ENCODE measurements at places on chromosomes 5 and 9. TPM values are rescaled to one million over a fixed set of nuclear protein-coding genes. Genes with fewer than 3 reads are reported as not detected.

CCDC171 gene
- 0.46 TPM for total RNA-seq

- no peak overlapping the region for H3K4me3 ChIP-seq
- no peak for DNase-seq
- H3K27me3 ChIP-seq, result no peaks in the 10 kb centered on the region
- H3K4me1 ChIP-seq, result no peaks in the 10 kb centered on the region
Measured at GRCh38 chr5:176481711-176482110, 33.5 kb downstream of the FAF2 start.

- no peak overlapping the region for H3K4me3 ChIP-seq
- no peaks in the 10 kb centered on the region for H3K27me3 ChIP-seq
- no peaks in the 10 kb centered on the region for H3K36me3 ChIP-seq
- DNase-seq, result no peak
- peaks cover 7% of the 10 kb centered on the region for H3K4me1 ChIP-seq
Measured at GRCh38 chr9:83238871-83239640, 176.1 kb upstream of the RASEF start.

- H3K4me3 ChIP-seq, result no peak overlapping the region
- no peaks in the 10 kb centered on the region for H3K27me3 ChIP-seq
- no peak for DNase-seq
- H3K36me3 ChIP-seq, result no peaks in the 10 kb centered on the region
Measured at GRCh38 chr9:97484134-97484533, 17.3 kb upstream of the TMOD1 start.

GRCh38 chr5:116382032-116382873 is 192.4 kb downstream of the SEMA6A start:
- H3K4me3 ChIP-seq, result no peak overlapping the region
- no peaks in the 10 kb centered on the region for H3K36me3 ChIP-seq
- no peak for DNase-seq
- H3K27ac ChIP-seq, result no peak overlapping the region

GRCh38 chr5:82641331-82642003 is 363.3 kb upstream of the RPS23 start:
- H3K36me3 ChIP-seq, result no peaks in the 10 kb centered on the region
- H3K4me3 ChIP-seq, result no peak overlapping the region
- no peaks in the 10 kb centered on the region for H3K27me3 ChIP-seq
- H3K4me1 ChIP-seq, result no peaks in the 10 kb centered on the region
- H3K27ac ChIP-seq, result no peak overlapping the region

GRCh38 chr5:92320446-92320845 is 937.3 kb upstream of the ARRDC3 start:
- H3K36me3 ChIP-seq, result no peaks in the 10 kb centered on the region
- no peak overlapping the region for H3K4me3 ChIP-seq
- no peaks in the 10 kb centered on the region for H3K27me3 ChIP-seq
- H3K4me1 ChIP-seq, result no peaks in the 10 kb centered on the region

OLFM1 gene
- total RNA-seq, result 1.2 TPM

LCNL1 gene
- not detected for total RNA-seq

- peaks cover 20% of the 10 kb centered on the region for H3K4me1 ChIP-seq
- H3K36me3 ChIP-seq, result no peaks in the 10 kb centered on the region
- no peak overlapping the region for H3K27ac ChIP-seq
- DNase-seq, result no peak
- no peaks in the 10 kb centered on the region for H3K27me3 ChIP-seq
Measured at GRCh38 chr5:107538805-107539445, 131.8 kb downstream of the EFNA5 start.

DNA sequence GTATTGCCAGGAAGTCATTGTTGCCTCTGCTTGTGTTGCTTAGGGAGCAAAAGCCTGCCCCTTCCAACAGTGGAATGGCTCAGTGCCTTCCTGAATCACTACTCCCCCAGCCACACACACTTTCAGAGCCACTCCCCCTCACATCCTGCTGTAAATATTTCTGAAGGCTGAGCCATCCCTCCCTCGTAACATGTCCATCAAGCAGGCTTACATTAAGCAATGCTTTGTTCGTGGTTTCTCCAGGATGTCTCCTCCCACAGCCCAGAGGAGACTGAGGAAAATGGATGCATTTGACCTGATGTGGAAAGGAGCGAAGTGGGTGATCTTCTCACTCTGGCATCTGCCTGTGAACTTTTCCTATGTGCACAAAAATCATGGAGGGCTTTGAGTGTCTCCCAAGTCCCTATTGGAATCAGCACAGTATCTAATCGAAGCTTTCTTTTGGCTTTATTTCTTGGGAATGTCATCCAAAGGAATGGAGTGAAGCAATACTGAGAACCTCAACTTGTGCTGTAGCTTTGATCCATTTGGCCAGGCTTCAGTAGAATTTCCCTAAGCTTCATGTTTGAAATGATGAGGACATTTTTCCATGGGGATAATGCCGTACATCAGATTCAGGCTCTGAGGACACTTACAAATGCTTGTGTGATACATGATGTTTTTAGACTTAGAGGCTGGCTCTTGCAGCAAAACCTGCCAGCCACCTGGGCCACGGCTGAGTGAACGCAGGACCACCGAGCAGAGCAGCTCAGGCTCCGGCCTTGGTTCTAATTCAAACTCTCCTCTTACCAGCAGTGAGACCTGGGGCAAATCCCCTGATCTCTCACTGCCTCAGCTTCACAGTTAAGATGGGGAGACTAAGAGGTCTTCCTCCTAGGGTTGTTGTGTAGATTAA is 389.1 kb downstream of the ENC1 start:
- H3K36me3 ChIP-seq, result no peaks in the 10 kb centered on the region
- H3K4me3 ChIP-seq, result no peak overlapping the region
- no peaks in the 10 kb centered on the region for H3K4me1 ChIP-seq
- no peak overlapping the region for H3K27ac ChIP-seq
- no peaks in the 10 kb centered on the region for H3K27me3 ChIP-seq

- no peak for DNase-seq
- H3K4me1 ChIP-seq, result no peaks in the 10 kb centered on the region
- H3K4me3 ChIP-seq, result no peak overlapping the region
- no peaks in the 10 kb centered on the region for H3K36me3 ChIP-seq
- no peaks in the 10 kb centered on the region for H3K27me3 ChIP-seq
- no peak overlapping the region for H3K27ac ChIP-seq
Measured at GRCh38 chr5:116455061-116455460, 119.6 kb downstream of the SEMA6A start.

- H3K36me3 ChIP-seq, result no peaks in the 10 kb centered on the region
- no peak overlapping the region for H3K4me3 ChIP-seq
- no peaks in the 10 kb centered on the region for H3K4me1 ChIP-seq
- no peak for DNase-seq
- no peaks in the 10 kb centered on the region for H3K27me3 ChIP-seq
Measured at GRCh38 chr9:91825422-91825821, 124.6 kb downstream of the ROR2 start.

DNA sequence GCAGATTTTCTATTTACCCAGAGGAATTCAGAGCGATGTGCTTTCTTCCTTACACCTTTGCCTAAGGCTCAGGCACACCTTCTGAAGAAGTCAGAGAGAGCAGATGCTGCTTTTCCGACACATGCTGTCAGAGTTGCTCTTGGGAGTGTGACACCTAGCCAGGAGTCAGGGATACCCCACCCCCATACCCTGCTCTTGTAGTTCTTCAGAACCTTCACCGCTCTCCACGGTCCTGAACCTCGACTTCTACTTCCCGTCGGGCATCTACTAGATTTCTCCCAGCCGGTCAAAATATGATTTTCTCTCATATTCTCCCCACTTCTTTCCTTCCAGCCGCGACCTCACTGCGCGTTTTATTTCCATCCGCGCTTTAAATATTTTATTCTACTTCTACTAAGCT is 1.7 kb downstream of the GRIN3A start:
- H3K27me3 ChIP-seq, result no peaks in the 10 kb centered on the region
- H3K36me3 ChIP-seq, result no peaks in the 10 kb centered on the region
- no peak overlapping the region for H3K4me3 ChIP-seq
- DNase-seq, result no peak
- H3K27ac ChIP-seq, result no peak overlapping the region
- no peaks in the 10 kb centered on the region for H3K4me1 ChIP-seq

- H3K36me3 ChIP-seq, result peaks cover 32% of the 10 kb centered on the region
- H3K27ac ChIP-seq, result peak overlapping the region; percentile 98
- H3K4me3 ChIP-seq, result no peak overlapping the region
- DNase-seq, result no peak
- H3K4me1 ChIP-seq, result peaks cover 88% of the 10 kb centered on the region
Measured at GRCh38 chr9:127793093-127793708, 7.4 kb downstream of the CDK9 start.

ALDH7A1 gene
- total RNA-seq, result 142 TPM

DNA sequence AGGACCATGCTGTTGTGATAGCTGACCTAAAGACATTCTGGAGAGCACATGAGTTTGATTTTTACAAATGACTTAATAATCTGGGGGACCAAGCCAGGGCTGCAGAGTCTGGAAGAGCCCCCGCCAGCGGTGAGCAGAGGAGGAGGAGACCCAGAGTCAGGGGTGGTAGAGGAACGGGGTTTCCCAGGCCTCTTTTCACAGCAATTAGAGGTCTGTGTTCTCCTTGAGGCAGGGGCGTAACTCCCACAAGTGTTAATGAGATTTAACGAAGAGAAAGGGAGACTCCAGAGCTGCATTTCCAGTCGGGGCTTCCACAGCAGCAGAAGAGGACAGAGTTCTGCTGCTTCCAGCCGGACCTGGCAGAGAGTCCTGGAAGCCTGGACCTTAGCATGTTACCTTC is 137.9 kb upstream of the SLC24A2 start:
- H3K27me3 ChIP-seq, result no peaks in the 10 kb centered on the region
- H3K36me3 ChIP-seq, result no peaks in the 10 kb centered on the region
- DNase-seq, result no peak
- no peak overlapping the region for H3K4me3 ChIP-seq

DNA sequence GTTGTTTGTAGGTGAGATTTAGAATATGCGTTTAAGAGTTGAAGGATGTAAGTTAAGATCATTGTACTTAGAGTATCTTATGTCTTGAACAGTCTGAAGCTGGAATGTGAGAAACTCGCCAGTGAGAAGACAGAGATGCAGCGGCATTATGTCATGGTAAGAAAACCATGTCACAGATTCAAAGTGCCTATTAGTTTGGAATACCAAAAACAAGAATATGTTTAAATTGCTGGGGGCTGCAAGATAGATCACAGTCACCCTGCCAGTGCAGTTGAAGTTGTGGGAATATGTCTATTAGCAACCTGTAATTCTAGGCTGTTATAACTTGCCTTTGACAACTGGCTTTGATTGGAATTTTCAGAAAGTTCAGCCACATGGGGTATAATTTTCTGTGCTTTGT is 3.0 kb downstream of the TLE4 start:
- H3K4me3 ChIP-seq, result no peak overlapping the region
- H3K27me3 ChIP-seq, result no peaks in the 10 kb centered on the region
- no peak overlapping the region for H3K27ac ChIP-seq
- no peaks in the 10 kb centered on the region for H3K4me1 ChIP-seq
- no peak for DNase-seq

NUTM2G gene
- total RNA-seq, result not detected

GRCh38 chr5:39214912-39215709 is 4.3 kb downstream of the FYB1 start:
- H3K27me3 ChIP-seq, result no peaks in the 10 kb centered on the region
- no peak overlapping the region for H3K4me3 ChIP-seq
- no peaks in the 10 kb centered on the region for H3K36me3 ChIP-seq
- no peaks in the 10 kb centered on the region for H3K4me1 ChIP-seq
- no peak overlapping the region for H3K27ac ChIP-seq
- DNase-seq, result no peak

GRCh38 chr9:22975951-22976350 is 529.3 kb downstream of the DMRTA1 start:
- H3K27me3 ChIP-seq, result no peaks in the 10 kb centered on the region
- no peaks in the 10 kb centered on the region for H3K4me1 ChIP-seq
- no peak overlapping the region for H3K27ac ChIP-seq
- no peak overlapping the region for H3K4me3 ChIP-seq
- no peaks in the 10 kb centered on the region for H3K36me3 ChIP-seq
- DNase-seq, result no peak

DNA sequence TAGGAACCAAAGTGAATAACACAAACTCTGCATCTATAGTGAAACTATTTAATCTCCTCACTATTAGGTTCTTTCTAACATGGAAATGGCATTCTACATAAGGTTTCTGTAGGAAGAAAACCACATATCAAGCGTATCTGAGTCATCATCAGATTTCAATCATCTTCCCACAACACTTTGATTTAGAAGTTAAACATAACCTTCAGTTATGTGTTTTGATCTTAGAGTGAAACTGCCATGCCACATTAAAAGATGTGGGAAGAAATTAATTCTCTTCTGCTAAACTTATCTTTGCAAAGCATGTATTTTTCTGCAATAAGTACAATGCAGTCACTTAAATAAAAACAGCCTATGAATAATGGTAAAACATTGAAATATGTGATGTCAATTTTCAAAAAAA is 55.0 kb downstream of the MEF2C start:
- no peak for DNase-seq
- H3K4me1 ChIP-seq, result no peaks in the 10 kb centered on the region
- H3K4me3 ChIP-seq, result no peak overlapping the region
- H3K27me3 ChIP-seq, result peaks cover 4% of the 10 kb centered on the region

DNA sequence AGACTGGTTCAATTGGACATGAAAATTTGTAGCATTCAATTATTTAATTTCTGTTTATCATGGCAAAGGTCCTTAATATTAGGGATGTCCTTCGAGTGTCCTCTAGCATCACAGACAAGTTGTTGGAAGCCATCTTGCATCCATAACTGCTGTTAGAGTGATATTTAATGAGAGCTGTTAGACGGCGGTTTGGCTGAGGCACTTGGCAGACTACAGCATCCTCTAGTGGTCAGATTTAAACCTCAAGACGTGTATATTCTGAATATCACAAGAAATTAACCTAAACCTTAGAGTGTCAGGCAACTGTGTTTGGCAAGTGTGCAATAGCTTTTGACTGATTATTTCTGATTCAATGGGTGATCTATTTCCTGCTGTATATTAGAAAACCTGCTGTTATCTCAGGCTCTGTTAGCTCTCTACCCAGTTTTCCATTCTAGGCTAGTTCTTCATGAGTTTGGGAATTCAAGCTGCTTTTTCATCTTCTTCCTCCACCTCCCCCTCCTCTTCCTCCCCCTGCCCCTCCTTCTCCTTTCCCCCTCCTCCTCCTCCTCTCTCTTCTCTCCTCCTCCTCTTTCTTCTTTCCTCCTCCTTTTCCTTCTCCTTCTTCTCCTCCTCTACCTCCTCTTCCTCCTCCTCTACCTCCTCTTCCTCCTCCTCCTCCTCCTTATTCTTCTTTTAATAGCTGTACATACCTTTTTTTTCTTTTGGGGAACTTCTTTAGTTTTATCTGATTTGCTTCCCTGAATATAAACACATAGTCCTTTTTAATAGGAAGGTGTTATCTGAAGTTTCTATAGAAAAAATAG is 8.6 kb downstream of the SPINK1 start:
- H3K4me3 ChIP-seq, result no peak overlapping the region
- no peaks in the 10 kb centered on the region for H3K4me1 ChIP-seq
- H3K27ac ChIP-seq, result no peak overlapping the region
- H3K27me3 ChIP-seq, result no peaks in the 10 kb centered on the region
- peak; percentile 51 for DNase-seq
- no peaks in the 10 kb centered on the region for H3K36me3 ChIP-seq

GRCh38 chr5:119255571-119256356 is 100.1 kb upstream of the TNFAIP8 start:
- no peaks in the 10 kb centered on the region for H3K4me1 ChIP-seq
- no peaks in the 10 kb centered on the region for H3K36me3 ChIP-seq
- DNase-seq, result no peak
- no peak overlapping the region for H3K27ac ChIP-seq
- no peak overlapping the region for H3K4me3 ChIP-seq

BTNL8 gene
- total RNA-seq, result 0.24 TPM
